Erythroblast (primary cell): ENCODE measurements at places on chromosomes 5 and 9.

DNA sequence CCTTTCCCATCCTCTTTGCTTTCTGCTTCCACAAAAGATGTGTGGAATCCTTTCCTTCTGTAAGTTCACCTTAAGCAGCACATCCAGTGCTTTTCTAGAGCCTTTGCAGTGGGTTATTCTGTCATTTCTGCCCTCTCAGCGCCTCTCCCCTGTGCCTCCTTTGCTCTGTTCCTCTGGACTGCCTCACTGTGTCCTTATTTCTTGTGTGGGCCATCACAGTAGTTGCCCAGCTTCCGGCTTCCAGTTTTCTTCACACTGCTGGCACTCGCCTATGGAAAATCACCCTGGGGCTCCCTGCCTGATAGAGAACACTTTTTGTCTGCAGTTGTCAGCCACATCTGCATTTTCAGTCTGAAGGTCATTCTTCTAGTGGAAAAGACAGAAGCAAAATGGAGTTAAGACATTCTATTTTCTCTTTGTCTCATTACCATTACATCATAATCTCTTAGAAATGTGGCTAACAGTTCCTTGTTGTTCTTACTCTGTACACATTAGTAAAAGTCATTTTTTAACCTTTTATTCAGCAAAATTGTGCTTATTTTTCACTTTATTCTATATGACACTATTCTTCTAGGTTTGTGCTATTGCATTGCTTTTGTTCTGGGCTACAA is 64.1 kb upstream of the ZNF608 start:
- no peak for DNase-seq

- no peak for DNase-seq
These were observed 222.6 kb downstream of the MEF2C start for GRCh38 chr5:88660264-88660946.

DNA sequence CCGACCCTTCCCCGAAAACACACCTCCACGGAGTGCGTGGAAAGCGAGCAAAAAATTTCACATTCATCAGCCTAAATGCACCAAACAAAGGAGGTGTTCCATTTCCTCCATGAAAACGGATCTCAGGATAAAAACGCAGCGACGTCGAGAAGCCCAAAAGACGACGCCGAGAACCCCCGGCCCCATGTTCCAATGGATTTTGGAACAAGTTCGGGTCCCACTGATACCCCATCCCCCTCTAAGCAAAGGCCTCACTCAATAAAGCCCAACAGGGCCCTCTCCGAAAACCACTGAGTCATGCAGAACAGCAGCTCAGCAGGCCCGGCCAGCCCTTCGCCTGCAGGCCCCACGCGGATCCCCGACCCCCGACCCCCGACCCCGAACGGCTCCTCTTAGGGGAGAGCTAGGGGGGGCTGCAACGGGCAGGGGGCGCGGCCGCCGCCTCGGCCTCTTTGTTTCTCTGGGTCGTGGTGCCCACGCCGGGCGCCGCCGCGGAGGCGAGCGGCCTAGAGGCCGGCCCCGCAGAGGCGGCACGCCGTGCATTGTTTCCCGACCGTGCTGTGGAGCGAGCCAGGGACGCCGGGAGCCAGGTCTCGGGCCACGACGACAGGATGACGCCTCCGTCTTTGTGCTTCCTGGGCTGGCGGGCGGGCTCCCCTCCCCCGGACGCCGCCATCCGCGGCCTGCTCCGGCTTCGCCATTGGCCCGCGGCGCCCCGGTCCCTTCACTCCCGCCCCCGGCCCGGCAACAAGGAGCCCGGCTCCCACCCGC is 915 bp downstream of the ZFAND5 start:
- peak; percentile 82 for DNase-seq

- no peak for DNase-seq
These were observed 21.9 kb upstream of the IRX2 start for GRCh38 chr5:2773327-2773726.
